ENCODE measurements at places on chromosomes 11 and 22.

GRCh38 chr11:16783321-16783801, 44.9 kb downstream of the C11orf58 start:
- no peak for DNase-seq

DNA sequence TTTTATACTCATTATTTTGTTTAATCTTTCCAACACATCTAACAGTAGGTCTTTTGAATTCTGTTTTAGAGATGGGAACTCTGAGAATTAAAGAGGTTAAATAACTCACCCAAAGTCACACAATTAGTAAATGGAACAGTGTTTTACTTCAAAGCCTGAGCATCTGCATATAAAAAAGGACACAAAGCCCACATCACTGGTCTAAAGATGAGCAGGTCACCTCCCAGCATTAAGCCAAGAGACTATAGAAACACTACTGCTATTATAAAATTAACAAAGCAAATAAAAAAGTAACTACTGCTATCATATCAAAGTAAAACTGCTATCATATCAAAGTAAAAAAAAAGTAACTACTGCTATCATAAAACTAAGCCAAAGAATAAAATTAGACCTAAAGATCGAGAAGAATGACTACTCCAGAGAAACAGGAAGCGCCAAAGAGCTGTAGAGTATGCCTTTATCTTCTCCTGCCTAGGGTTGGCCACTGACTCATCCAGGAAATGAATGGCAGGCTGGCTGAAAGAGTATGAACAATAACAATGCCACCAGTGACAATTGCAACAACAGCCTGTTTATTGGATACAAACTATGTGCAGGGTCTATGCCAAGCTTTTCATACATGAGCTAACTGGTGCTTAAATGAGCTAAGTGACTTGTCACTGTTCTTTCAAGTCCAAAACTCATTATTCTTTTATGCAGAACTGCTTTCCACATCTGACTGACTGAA, 1153.0 kb upstream of the TENM4 start:
- no peak for DNase-seq

DNA sequence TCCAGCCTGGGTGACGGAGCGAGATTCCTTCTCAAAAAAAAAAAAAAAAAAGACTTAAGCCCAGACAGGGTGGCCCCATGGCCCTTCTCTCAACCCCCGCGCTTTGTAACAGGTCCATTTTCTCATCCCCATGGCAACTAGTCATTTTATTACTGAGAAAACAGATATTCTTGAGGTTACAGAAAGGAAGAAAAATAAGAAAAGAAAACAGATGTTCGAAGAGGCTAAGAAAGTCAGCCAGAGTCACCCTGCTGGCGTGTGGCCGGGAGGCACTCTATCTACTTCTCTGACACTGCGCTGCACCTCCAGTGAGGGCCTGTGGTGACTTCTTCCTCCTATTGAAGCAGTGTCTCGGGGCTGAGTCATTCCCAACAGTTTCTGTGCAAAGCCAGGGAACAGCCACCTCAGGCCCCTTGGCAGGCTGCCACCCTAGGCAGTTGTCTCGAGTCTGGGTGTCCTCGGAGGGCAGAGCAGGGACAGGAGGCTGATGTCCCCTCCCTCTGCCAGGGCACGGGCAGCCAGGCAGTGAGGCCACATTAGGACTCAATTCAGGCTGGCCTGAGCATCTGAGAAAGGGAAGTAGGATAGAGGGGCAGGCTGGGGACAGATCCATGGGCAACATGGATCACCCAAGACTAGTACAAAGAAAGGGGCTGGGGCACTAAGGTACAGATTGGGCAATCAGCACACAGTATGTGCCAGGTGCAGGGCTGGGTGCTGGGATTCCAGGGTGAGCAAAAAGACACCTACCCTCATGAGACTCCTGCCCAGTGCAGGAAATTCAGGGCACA, 16.4 kb upstream of the SYVN1 start:
- DNase-seq = peak; percentile 83

DNA sequence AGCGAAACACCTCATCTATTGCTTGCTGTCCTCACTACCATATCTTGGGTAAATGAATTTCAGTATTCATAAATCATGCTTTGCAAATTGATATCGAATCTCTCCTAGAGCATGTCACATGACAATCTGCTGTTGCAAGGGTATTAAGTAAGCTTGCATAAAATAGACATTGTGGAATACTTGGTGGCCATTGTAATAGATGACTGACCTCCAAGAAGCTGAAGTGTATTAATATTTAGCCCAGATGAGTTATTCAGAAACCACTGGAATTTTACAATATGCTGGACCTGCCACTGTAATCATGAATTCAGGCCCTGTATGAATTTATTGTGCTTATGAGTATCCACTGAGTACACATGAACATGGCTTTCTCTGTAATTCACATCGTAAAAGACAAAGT, 289.7 kb upstream of the ARHGAP42 start:
- DNase-seq = no peak

DNA sequence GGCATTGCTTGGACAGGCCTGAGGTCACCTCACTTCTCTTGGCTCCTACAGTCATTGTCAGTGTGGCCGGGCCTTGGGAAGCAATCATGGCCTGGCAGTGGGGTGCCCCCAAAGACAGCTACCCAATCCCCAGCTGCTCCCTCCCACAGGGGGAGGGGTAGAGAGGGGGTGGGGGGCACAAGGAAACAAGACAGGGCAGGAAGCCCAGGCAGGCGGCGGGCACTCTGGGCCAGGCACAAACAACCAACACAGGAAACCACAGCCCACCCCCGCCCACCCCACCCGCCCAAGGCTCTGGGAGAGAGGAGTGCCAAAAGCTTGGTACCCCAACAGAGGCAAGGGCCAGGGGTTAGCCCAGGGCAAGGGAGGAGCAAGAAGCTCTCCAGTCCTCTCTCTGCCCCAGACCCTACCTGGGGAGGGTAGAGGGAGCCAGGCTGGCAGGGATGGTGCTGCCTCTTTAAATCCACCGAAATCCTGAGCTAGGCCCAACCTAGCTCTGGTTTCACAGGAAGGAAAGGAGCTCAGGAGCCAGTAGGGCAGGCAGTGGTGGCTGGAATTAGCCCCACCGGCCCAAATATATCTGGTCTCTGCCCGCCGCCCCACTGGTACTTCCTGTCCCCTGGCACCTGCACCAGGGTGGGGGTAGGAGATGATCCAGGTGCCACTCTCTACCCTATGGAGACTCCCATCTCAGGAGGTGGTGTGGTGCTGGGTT, 12.2 kb downstream of the BCL9L start:
- no peak for DNase-seq

GRCh38 chr22:45337536-45337935, 27.8 kb downstream of the FAM118A start:
- DNase-seq = no peak

GRCh38 chr11:93845181-93846092, 5.0 kb downstream of the VSTM5 start:
- DNase-seq = peak; percentile 36

DNA sequence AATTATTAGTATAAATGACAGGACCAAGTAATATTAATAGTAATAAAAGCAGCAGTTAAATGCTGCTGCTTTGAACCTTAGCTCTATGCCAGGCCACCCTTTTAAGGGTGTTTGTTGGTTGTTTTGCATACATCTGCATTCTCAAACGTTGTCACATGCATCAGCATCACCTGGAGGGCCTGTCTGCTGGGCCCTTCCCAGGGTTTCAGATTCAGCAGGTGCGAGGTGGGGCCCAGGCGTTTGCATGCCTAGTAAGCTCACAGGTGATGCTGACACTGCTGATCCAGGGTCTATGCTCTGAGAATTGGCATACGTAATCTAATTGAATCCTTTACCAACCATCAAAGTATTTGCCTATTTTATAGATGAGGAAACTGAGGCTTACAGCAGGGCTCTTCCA, 246.5 kb downstream of the CADM1 start:
- no peak for DNase-seq

- DNase-seq = no peak
Measured at GRCh38 chr11:130426837-130427341, 1.5 kb downstream of the ADAMTS8 start.

DNA sequence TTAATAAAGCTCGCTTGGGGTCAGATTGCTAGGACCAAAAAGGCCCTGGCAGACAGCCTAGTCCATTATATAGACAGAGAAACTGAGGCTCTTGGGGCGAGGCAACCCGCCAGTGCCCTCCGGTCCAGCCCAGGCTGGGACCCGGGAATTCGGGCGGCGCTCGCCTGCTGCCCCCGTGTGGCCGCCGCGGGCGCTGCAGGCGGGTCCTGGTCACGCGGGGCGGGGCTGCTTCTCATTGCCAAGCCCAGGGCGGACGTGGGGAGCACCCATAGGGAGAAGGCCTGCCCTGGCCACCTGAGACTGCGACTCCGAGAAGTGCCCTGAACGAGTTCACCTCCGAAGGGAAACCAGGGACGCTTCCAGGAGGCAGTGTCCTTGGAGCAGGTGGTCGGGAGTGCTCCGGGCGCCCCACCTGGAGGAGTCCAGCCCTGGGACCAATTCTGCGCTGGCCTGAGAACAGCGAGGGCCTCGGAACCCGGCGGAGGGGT, 36.0 kb upstream of the CSNK1E start:
- peak; percentile 75 for DNase-seq

- DNase-seq = no peak
Measured at GRCh38 chr11:66448523-66448922, 9.9 kb upstream of the MRPL11 start.

DNA sequence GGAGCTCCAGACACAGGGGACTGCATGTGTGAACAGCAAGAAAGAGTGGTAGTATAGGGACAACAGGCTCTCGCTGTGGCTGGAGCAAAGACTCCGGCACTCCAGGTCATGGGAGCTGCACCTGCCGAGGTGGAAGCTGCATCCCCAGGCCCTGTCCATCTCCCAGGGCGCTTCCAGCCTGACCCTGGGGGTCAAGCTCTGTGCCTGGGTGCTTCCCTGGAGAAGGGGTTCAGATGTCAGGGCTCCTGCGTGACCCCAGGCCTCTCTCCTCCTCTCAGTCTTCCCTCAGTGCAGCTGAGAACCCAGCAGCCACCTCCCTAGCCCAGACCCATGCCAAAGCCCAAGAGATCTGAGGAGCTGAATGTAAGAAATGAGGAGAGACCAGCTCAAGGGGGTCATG, 3.4 kb downstream of the TMPRSS4 start:
- DNase-seq = no peak

DNA sequence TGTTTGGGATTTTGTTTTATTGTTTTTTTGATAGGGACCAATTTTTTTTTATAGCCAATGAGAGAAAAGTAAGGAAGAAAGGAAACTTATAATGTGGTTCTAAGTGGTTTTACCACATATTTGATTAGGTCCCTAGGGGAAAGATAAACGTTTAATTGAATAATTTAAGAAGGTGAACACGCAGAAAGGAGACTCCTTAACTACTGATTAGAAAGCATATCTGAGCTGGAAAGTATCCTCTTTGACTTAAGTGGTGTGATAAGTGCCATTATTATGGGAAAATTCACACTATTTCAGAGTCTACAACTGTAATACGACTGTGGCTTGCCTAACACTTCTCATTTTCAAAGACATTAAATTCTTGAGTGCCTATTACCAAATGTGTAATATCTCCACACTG, 106.5 kb upstream of the GRAMD1B start:
- no peak for DNase-seq

- no peak for DNase-seq
Measured at GRCh38 chr11:79344753-79345294, 96.0 kb downstream of the TENM4 start.

GRCh38 chr11:96256215-96257011, 86.6 kb downstream of the MAML2 start:
- DNase-seq = no peak

GRCh38 chr22:24200619-24201212, 19.4 kb downstream of the SUSD2 start:
- no peak for DNase-seq

- peak; percentile 50 for DNase-seq
Measured at GRCh38 chr11:61828629-61829407, 718 bp downstream of the FADS2 start.
